ENCODE measurements at places on chromosomes 1 and 21. TPM values are rescaled to one million over a fixed set of nuclear protein-coding genes. Genes with fewer than 3 reads are reported as not detected.

Gene SIK1
- total RNA-seq: 5.5 TPM

Gene TAS1R1
- not detected for total RNA-seq

- DNase-seq: no peak
Observed at GRCh38 chr1:38744452-38745350, 114.9 kb downstream of the RRAGC start.

- no peak for DNase-seq
Observed at GRCh38 chr1:4276238-4276637, 376.2 kb upstream of the C1orf174 start.

- DNase-seq: no peak
Observed at GRCh38 chr1:57132993-57133622, 167.3 kb upstream of the C8B start.

DNA sequence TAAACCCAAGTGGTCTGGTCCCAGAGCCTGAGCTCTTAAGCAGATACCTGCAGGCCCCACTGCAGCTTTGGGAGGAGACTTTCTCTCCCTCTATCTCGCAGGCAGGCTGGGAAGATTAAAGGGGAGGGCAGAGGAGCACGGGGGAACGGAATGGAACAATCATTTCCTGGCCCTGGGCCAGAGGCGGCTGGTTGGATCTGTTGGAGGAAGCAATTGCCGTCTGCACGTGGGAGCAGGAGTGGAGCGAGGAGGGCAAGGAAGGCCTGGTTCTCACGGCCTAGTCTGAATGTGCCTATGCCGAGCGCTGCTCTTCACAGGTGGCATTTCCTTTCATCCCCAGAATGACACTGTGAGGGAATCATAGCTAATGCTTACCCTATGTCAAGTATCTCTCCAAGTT is 23.7 kb downstream of the NKAIN1 start:
- DNase-seq: no peak

- peak; percentile 19 for DNase-seq
Observed at GRCh38 chr1:244796719-244797406, 38.6 kb upstream of the COX20 start.

GRCh38 chr1:156152628-156153027 is 757 bp upstream of the SEMA4A start:
- no peak for DNase-seq

GRCh38 chr1:174659823-174660222 is 212.1 kb downstream of the GPR52 start:
- no peak for DNase-seq

DNA sequence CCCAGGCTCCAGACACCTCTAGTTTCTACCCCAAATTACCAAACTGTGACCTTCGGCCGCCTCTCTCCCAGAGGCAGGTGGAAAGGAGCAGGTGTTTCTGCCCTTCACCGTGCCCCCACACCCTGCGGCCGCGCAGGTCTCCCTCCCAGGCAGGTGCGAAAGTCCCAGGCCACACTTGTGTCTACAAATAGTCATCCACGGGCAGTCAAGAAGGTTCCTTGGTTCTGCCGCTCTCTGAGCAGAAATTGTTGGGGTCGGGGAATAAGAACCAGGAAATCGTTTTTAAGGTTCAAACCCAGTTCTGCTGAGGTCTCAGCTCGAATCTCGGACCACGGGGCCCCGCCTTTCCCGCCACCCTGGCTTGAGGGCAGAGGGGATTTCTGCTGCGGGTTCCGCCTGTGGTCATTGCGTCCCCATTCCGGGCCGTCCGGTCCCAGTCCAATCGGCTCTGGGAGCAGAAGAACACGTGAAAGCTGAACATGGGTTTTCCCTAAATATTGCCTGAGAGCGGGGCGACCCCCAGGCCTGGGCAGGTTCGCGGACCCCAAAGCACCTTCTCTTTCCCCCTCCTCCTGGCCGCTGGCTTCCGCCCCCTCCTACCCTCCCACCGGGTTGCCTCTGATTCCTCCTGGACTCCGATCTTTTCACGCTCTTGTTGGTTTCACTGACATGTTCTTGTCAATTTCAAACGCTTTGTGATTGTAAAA is 1.2 kb upstream of the ATF3 start:
- DNase-seq: peak; percentile 45

GRCh38 chr21:45333583-45334121 is 46.0 kb upstream of the POFUT2 start:
- DNase-seq: no peak

Gene MMP23B
- total RNA-seq: 0.93 TPM

Gene FAM151A
- total RNA-seq: not detected

Gene TFF2
- not detected for total RNA-seq

DNA sequence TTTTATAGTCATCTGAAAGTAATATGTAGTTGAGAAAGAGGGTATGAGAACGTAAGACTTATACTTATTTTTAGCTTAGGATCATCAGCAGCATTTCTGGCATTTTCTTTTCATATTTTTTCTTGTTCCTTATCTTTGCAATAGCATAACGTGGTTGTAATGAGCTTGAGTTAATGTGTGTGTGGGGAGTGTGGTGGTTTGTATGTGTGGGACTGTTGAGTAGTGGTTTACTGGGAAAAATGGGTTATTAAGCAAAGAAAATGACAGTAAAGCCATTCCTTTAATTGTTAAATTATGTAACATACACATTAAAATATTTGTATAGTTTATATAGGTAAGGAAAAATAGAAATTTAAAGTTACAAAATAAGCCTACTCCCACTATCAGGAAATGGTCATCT is 15.2 kb downstream of the PIP5K1A start:
- no peak for DNase-seq

Gene RPL11
- 1,058 TPM for total RNA-seq

Gene OR6K3
- total RNA-seq: not detected

All from activated T-helper 1 cell treated with anti-CD3 and anti-CD28 coated beads, Interleukin-12 subunit alpha, Interleukin-12 subunit beta, Interleukin-2, Interleukin-4 antibody, amounts not matched to agents 30 ng/mL and 10 ng/mL and 1 ng/mL, durations not matched to agents 14 hours and 24 hours and 36 hours (primary cell).